Activated naive CD8-positive, alpha-beta T cell treated with anti-CD3 and anti-CD28 coated beads, Interleukin-2, amount 10 ng/mL, durations not matched to agents 7 days and 5 days (primary cell): ENCODE measurements at places on chromosomes 12 and 14. TPM values are rescaled to one million over a fixed set of nuclear protein-coding genes. Genes with fewer than 3 reads are reported as not detected.

DNA sequence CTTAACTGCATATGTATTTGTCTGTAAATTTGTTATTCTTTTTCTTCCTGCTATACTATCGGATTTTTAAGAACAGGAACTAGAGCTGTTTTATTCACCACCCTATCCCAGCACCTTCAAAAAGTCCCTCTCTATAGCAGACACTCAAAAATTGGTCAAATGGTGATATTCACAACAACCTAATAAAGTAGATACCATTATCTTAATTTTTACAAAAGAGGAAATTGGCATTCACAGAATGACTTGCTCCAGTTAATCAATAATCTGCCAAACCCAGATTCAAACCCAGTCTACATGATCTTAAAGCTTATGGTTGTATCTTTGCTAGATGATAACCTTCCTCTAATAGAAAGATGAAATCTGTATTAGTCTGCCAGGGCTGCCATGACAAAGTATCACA is 426.6 kb downstream of the EGLN3 start:
- no peak overlapping the region for H3K4me3 ChIP-seq
- H3K27ac ChIP-seq, result no peak overlapping the region
- no peaks in the 10 kb centered on the region for H3K27me3 ChIP-seq

GRCh38 chr14:24379907-24380730 is 12.1 kb downstream of the NFATC4 start:
- no peak overlapping the region for H3K27ac ChIP-seq
- H3K4me3 ChIP-seq, result no peak overlapping the region
- DNase-seq, result no peak
- H3K27me3 ChIP-seq, result peaks cover 9% of the 10 kb centered on the region
- no peaks in the 10 kb centered on the region for H3K36me3 ChIP-seq

DNA sequence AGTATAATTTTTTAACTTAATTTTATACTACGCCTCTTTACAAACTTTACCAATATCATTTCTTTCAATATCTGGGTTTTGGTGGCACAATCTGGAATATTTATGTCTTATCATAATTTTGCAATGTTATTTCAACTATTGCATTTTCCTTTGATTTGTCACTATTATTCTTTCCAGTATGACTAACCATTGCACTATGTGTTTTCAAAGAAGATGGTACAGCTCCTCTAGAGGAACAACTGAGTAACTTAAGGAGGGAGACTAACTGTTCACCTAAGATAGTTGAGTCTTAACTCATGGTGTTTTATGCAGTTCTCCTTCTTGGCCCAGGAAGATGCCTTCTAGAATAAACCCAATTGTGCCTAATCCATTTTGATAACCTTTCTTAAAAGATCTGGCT is 60.5 kb upstream of the KIF21A start:
- H3K36me3 ChIP-seq, result no peaks in the 10 kb centered on the region
- H3K27ac ChIP-seq, result no peak overlapping the region
- DNase-seq, result no peak
- no peak overlapping the region for H3K4me3 ChIP-seq

- H3K36me3 ChIP-seq, result peaks cover 1% of the 10 kb centered on the region
- H3K4me3 ChIP-seq, result no peak overlapping the region
- H3K4me1 ChIP-seq, result no peaks in the 10 kb centered on the region
- no peak for DNase-seq
Measured at GRCh38 chr14:98393527-98393926, 878.5 kb downstream of the BCL11B start.

- H3K36me3 ChIP-seq, result no peaks in the 10 kb centered on the region
- no peak overlapping the region for H3K4me3 ChIP-seq
- H3K27ac ChIP-seq, result no peak overlapping the region
- no peak for DNase-seq
- H3K4me1 ChIP-seq, result no peaks in the 10 kb centered on the region
Measured at GRCh38 chr12:15778126-15778525, 11.1 kb downstream of the EPS8 start.

DNA sequence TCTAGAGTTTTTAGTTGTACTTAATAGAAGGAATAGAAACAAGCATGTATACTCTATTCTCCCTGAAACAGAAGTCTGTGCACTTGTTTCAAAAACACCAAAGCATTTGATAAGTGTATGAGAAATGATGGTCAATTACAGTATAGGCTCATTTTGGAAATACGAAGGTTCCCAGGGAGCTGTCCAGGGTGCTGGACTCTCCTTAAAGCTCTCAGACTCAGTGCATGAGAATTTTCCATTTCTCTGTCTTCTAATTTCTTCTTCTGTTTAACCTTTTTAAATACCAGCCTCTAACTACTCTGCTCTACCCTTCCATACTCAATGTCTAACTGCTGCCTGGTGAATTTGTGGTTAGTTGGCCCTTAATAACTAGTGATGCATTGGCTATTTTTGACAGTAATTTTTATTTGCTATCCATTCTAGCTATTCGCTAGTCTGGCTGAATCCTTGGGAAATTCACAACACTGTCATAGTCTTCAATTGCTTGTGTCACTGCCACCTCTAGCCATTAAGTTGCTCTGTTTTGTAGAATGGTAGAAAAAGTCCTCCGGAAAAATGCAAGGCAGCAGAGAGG is 229.2 kb downstream of the NRXN3 start:
- H3K4me1 ChIP-seq, result peaks cover 6% of the 10 kb centered on the region
- H3K4me3 ChIP-seq, result no peak overlapping the region
- DNase-seq, result no peak
- no peak overlapping the region for H3K27ac ChIP-seq
- no peaks in the 10 kb centered on the region for H3K27me3 ChIP-seq

GRCh38 chr12:4323396-4323795 is 2.4 kb downstream of the TIGAR start:
- no peaks in the 10 kb centered on the region for H3K27me3 ChIP-seq
- no peak for DNase-seq
- peaks cover 6% of the 10 kb centered on the region for H3K36me3 ChIP-seq

DNA sequence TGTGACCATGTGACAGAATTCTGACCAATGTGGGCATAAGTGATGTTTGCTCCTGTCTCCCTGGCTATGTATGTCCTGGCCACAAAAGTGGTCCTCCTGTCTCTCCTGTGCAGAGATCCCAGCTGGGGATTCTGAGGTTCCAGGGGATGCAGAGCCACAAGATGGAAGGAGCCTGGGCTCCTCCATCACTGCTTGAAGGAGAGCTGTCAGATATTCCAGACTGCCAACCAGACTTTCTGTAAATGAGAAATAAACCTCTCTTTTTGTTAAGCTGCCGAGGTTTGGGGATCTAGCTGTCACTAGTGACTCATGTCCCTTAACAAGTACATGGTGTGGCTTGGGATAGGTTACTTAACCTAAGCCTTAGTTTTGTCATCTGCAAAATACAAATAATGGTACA is 21.9 kb downstream of the BDKRB1 start:
- no peak overlapping the region for H3K4me3 ChIP-seq
- no peaks in the 10 kb centered on the region for H3K4me1 ChIP-seq
- DNase-seq, result no peak

GRCh38 chr12:29960122-29960521 is 176.4 kb upstream of the TMTC1 start:
- no peak overlapping the region for H3K4me3 ChIP-seq
- DNase-seq, result no peak
- no peak overlapping the region for H3K27ac ChIP-seq
- no peaks in the 10 kb centered on the region for H3K27me3 ChIP-seq

DNA sequence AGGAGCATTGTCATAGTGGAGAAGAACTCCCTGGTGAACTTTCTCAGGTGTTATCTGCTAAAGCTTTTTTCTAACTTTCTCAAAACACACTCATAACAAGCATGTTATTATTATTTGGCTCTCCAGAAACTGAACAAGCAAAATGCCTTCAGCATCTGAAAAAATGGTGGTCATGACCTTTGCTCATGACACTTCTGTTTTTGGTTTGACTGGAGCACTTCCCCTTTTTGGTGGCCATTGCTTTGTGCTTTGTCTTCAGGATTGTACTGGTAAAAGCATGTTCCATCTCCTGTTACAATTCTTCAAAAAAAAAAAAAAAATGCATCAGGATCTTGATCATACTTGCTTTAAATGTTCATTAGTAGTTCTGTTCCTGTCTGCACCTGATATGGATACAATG is 1241.6 kb upstream of the USP15 start:
- H3K27me3 ChIP-seq, result no peaks in the 10 kb centered on the region
- H3K4me1 ChIP-seq, result no peaks in the 10 kb centered on the region
- H3K36me3 ChIP-seq, result no peaks in the 10 kb centered on the region
- no peak overlapping the region for H3K27ac ChIP-seq
- H3K4me3 ChIP-seq, result no peak overlapping the region
- no peak for DNase-seq

DNA sequence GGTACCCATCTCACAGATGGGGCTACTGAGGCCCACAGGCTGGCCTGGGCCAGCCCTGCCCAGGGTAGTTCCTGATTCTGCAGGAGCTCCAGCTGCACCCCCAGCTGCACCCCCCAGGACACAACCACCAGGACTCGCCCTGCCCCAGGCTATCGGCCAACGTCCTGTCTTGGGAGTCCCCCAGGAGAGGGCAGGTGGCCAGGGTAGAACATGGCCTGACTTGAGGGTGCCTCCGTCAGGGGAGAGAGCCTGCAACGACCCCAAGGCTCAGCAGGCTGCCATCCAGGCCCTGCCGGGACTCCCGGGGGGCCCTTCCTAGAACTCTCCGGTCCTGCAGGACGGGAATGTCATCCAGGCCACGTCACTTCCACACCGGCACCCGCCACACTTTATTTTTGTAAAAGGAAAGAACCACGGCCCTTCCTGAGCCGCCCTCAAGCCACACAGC is 15.8 kb downstream of the JAG2 start:
- no peak overlapping the region for H3K4me3 ChIP-seq
- no peaks in the 10 kb centered on the region for H3K4me1 ChIP-seq
- no peaks in the 10 kb centered on the region for H3K36me3 ChIP-seq

DNA sequence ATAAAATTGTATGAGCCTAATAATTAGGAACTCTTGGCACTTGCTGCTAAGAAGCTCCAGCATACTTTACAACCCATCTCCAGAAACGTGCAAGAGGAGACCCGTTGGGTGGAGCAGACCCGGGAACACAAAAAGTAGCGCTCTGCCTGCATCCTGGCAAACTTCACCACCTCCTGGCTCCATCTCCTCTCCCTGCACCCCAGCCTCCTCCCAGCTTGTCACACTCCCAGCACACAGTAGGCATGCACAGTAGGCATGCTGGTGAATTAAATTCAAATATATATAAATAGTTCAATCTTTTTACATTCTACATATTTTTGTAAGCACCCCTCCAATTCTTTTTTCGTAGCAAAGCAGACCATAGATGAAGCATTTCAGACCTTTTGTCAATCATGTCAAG is 1.2 kb downstream of the VSIG10 start:
- H3K27me3 ChIP-seq, result peaks cover 25% of the 10 kb centered on the region
- H3K36me3 ChIP-seq, result no peaks in the 10 kb centered on the region
- DNase-seq, result no peak
- H3K4me3 ChIP-seq, result peak overlapping the region; percentile 86

DNA sequence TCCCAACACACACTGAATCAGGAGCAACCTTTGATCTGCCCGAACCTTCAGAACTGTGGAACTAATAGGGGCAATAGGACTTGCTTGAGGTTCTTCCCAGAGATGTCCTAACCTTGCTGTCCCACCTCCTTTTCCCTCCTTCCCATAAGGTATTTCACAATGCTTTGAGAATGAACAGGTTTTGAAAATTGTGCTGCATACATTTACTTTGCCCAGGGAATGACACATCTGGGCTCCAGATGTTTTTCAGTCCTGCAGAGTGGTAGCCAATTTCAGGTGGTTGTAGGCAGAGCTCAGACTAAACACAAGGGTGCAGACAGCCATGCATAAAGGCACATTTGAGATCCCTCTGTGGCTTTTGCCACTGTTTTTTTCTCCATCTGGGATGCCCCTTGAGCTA is 206.7 kb upstream of the PWP1 start:
- H3K27ac ChIP-seq, result no peak overlapping the region
- no peak overlapping the region for H3K4me3 ChIP-seq
- no peaks in the 10 kb centered on the region for H3K27me3 ChIP-seq
- no peak for DNase-seq
- peaks cover 16% of the 10 kb centered on the region for H3K4me1 ChIP-seq
- H3K36me3 ChIP-seq, result no peaks in the 10 kb centered on the region

DNA sequence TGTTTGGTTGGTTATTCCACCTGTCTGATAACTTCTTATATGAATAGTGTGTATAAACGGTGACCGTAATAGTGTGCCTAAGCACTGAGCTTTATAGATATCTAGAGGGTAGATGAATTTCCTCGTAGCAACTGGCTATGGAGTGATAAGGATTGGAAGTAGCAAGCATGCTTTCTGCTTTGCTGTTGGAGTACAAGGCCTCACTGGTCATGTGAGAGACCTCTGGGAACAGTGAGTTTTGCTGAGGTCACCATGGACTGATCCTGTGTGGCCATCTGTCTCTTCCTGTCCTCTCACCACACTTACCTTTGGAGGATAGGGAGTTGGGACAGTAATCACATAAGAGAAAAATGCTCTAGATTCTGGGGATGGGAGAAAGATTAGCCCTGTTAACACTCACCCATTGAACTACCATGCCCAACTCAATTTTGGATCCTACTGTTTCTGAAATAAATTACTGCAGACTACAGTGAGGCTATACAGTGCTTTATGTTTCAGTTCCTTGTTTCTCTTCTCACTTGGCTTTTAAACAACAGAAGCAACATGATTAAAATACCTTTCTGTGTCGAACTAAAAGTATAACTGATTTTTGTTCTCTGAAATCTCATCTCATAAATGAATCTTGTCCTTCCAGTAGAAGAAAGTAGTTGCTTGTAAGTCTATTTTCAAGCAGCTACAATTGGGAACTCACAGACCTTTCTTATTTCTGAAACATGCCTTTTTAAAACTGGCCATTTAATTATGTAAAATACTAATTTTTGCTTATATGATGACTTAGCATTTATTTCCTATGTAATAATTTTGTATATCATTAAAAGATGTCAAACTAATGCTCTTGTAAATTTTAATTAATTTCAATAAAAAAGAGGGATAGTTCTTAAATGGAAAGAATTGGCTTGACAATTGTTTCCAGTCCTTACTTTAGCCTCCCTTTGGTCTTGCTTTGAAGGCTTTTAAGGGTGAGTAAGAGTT is 8.3 kb downstream of the TMX1 start:
- H3K27ac ChIP-seq, result no peak overlapping the region
- peaks cover 21% of the 10 kb centered on the region for H3K4me1 ChIP-seq
- no peak overlapping the region for H3K4me3 ChIP-seq
- H3K36me3 ChIP-seq, result peaks cover 36% of the 10 kb centered on the region
- H3K27me3 ChIP-seq, result no peaks in the 10 kb centered on the region

- peaks cover 59% of the 10 kb centered on the region for H3K27me3 ChIP-seq
- H3K36me3 ChIP-seq, result no peaks in the 10 kb centered on the region
- no peak overlapping the region for H3K4me3 ChIP-seq
Measured at GRCh38 chr14:90054803-90055202, 7.0 kb upstream of the KCNK13 start.

GRCh38 chr14:56976211-56976610 is 165.9 kb upstream of the OTX2 start:
- DNase-seq, result no peak
- no peaks in the 10 kb centered on the region for H3K4me1 ChIP-seq
- H3K4me3 ChIP-seq, result no peak overlapping the region

Gene B3GNT4
- total RNA-seq, result 1.6 TPM

Gene NFATC4
- total RNA-seq, result not detected

Gene ERGIC2
- 68.2 TPM for total RNA-seq

Gene TAS2R13
- total RNA-seq, result 1.3 TPM

Gene NANOG
- total RNA-seq, result not detected

Gene FAM234B
- total RNA-seq, result 6.8 TPM

Gene KANSL2
- total RNA-seq, result 65.7 TPM

Gene ZBTB25
- total RNA-seq, result 51.2 TPM

Gene MAP1LC3B2
- total RNA-seq, result 0.89 TPM

Gene SLC5A8
- not detected for total RNA-seq

Gene TMEM63C
- total RNA-seq, result 1.4 TPM

Gene KRT71
- total RNA-seq, result not detected

Gene LTA4H
- total RNA-seq, result 50.7 TPM

Gene CAND1
- 152 TPM for total RNA-seq

Gene FLRT2
- total RNA-seq, result not detected

Gene PHLDA1
- 5.2 TPM for total RNA-seq
